Dermis microvascular lymphatic vessel endothelial cell (primary cell): ENCODE measurements at places on chromosomes 12 and 14.

GRCh38 chr12:2283916-2284315, 231.1 kb downstream of the CACNA1C start:
- DNase-seq: no peak

GRCh38 chr14:60215127-60215444, 33.9 kb upstream of the PPM1A start:
- no peak for DNase-seq

DNA sequence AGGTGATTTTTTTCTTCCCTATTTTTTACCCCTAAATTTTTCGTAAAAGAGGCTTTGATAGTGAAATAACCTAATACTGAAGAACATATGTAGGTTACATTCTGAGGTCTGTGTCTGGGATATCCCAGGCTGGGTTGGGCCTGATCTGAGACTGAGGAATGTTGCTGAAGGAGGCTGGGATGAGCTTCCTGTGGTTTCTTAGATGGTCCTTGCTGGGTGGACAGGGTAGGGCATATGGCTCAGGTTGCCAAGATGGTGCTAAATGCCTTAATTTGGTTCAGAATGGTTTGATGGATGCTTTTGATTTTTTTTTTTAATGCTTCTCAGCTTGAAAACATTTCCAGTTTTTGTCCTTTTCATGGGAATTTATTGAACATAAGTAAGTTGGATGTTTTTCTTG, 124.6 kb upstream of the PMCH start:
- no peak for DNase-seq

- no peak for DNase-seq
Measured at GRCh38 chr12:12446786-12447185, 89.9 kb downstream of the BORCS5 start.

GRCh38 chr14:102071283-102071998, 15.4 kb downstream of the HSP90AA1 start:
- no peak for DNase-seq

GRCh38 chr12:25130741-25131188, 64.2 kb downstream of the DNAI7 start:
- peak; percentile 53 for DNase-seq

- DNase-seq: no peak
Measured at GRCh38 chr14:23430723-23431085, 4.8 kb downstream of the MYH7 start.

DNA sequence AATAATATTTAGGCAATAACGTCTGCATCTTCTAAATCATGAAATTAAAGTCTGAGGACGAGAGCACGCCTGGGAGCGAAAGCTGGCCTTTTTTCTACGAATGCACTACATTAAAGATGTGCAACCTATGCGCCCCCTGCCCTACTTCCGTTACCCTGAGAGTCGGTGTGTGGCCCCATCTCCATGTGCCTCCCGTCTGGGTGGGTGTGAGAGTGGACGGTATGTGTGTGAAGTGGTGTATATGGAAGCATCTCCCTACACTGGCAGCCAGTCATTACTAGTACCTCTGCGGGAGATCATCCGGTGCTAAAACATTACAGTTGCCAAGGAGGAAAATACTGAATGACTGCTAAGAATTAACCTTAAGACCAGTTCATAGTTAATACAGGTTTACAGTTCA, 19.3 kb downstream of the CKB start:
- no peak for DNase-seq

DNA sequence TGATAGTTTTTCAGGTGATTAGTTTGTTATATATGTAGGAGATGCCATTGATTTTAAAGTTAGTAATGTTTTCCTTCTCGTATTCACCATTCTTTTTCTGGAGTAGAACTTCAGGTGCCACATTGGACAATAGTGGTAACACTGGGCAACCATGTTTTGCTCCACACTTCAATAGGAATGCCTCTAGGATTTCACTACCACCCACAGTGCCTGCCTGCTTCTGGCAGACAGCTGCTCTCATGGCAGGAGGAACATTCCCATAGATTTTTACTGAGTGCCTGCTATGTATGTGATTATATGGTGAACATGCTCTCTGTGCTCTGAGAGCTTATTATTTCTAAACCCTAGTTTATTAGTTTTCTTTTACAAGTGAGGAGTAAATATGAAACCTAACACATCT, 53.7 kb downstream of the GCH1 start:
- DNase-seq: no peak

DNA sequence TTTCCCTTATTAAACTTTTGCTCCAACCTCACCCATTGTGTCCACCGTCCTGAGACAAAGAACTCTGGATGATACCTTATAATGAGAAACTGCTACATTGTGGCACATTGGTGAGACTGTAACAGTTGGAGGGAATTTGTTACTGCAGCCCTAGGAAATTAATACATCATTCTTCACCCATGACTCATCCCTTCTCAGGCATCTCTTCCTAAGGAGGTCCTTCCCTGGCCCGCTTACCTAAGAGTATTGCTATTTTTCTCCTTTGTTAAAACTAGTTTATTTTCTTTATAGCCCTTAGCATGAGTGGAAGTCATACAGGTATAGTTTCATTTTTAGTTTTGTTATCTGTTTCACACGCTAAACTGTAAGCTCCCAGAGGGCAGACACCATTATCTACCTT, 87.1 kb downstream of the TMEM260 start:
- DNase-seq: peak; percentile 32

DNA sequence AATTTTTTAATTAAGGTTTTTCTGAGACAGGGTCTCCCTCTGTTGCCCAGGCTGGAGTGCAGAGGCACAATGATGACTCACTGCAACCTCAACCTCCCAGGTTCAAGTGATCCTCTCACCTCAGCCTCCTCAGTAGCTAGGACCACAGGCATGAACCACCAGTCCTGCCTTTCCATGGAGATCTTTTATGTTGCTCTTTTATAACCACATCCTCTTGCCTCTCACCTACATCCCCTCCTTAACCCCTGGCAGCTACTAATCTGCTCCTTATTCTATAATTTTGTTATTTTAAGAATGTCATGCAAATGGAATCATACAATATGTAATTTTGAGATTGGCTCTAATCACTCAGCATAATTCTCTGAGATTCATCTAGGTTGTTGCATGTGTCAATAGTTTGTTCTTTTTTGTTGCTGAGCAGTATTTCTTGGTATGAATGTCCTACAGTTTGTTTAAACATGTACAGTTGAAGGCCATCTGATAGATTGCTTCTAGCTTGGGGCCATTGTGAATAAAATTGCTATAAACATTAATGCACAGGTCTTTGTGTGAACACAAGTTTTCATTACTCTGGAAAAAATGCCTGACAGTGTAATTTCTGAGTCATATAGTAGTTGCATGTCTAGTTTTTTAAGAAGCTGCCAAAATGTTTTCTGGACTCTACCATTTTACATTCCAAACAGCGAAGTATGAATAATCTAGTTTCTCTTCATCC, 249.2 kb upstream of the AMIGO2 start:
- DNase-seq: no peak

- DNase-seq: no peak
Measured at GRCh38 chr12:26088998-26089397, 35.8 kb downstream of the BHLHE41 start.

GRCh38 chr14:86613126-86613525, 1083.2 kb downstream of the FLRT2 start:
- DNase-seq: no peak

DNA sequence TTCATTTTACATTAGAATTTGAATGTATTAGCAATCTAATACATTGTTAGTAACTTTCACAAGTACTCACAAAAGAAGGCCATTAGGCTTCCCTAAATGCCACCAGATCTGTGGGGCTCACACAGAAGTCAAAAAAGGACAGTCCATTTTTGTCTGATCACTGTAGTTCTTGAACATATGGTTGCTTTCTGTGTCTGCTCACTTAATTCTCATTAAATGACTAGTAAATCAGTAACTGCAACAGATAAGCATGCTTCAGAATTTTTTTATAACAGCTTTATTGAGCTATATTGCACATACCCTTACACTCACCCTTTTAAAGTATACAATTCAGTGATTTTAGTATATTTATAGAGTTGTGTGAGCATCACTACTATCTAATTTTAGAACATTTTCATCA, 71.4 kb downstream of the DENND5B start:
- no peak for DNase-seq
